ENCODE measurements at places on chromosomes 11 and 22.

- peak; percentile 38 for DNase-seq
Observed at GRCh38 chr11:11422411-11423128, 69.5 kb upstream of the CSNK2A3 start.

DNA sequence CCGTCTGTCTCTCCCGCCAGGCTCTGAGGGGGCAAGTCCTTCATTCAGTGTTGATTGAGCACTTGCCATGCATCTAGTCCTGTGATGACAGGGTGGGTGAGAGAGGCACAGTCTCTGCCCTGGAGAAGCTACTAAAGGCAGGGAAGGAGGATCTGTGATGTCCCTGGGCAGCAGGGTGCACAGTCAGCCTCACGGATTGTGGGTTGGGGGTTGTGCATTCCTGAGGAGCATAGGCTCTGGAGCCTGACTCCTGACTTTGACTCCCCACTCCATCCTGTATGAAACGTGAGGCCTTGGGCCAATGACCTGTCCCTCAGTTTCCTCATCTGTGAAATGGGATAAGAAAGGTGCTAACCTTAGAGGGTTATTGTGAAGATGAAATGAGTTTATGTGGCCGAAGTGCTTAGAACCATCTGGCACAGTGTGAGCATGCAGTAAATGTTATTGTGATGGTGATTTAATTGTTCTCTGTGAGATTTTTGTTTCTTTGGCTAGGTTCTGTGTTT is 4.7 kb downstream of the SLC22A8 start:
- DNase-seq, result no peak

DNA sequence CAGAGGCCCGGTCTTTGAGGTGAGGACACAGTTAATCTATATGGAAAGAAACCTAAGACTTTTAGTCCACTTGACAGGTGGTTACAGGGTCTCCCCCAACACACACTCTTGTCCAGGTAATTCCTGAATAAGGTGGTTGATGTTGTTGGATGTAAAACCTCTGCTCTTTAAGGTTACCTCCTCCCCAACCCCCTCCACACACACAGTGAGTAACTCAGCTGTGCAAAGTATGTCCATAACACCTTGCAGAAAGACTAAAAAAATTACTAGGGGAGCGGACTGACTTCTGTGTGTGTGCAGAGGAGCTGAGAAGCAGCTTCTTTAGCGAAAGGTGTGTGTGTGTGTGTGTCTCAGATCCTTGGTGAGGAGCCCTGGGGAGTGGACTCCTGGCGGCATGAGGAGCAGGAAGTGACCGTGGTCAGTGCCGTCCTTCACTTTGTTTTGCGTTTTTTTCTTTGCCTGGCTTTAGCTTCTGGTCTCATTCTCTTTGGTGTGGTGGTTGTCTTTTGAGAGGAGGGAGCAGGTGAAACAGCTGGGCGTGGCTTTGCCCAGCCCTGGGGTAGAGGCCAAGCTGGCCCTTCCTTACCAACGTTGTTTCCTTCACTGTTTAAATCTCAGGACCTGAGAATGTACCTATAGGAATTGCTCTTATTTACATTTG is 1.7 kb downstream of the ZBED4 start:
- DNase-seq, result no peak

- DNase-seq, result no peak
Observed at GRCh38 chr11:74320538-74320937, 9.1 kb upstream of the P4HA3 start.

GRCh38 chr11:27285761-27286160 is 77.3 kb downstream of the CCDC34 start:
- no peak for DNase-seq

DNA sequence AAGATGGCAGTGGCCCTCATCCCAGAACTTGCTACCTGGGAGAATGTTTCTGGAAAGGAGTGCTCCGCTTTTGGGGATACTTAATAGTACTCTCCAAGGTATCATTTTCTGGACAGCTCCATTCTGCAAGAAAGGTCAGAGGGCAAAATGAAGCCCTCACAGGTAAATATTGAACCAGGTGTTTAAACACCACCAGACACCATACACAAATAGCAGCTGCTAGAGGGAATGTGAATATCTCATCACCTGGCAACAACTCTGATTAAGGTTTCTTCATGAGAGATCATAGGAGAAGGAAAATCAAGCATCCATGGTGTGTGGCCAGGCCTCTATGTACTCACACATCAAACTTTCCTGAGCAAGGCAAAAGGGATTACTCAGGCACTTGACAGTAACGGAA is 226.1 kb upstream of the FAT3 start:
- no peak for DNase-seq

GRCh38 chr11:114216796-114217180 is 79.4 kb upstream of the NNMT start:
- no peak for DNase-seq
